D341Med (cell line): ENCODE measurements at places on chromosomes 12 and 14.
A peak's percentile ranks its signal among the peaks of the same experiment; 100 is the strongest.

- peak; percentile 81 for DNase-seq
Measured at GRCh38 chr14:76919431-76920330, 93.5 kb downstream of the LRRC74A start.

- peak; percentile 69 for DNase-seq
Measured at GRCh38 chr14:104135121-104135903, 3.1 kb upstream of the KIF26A start.

DNA sequence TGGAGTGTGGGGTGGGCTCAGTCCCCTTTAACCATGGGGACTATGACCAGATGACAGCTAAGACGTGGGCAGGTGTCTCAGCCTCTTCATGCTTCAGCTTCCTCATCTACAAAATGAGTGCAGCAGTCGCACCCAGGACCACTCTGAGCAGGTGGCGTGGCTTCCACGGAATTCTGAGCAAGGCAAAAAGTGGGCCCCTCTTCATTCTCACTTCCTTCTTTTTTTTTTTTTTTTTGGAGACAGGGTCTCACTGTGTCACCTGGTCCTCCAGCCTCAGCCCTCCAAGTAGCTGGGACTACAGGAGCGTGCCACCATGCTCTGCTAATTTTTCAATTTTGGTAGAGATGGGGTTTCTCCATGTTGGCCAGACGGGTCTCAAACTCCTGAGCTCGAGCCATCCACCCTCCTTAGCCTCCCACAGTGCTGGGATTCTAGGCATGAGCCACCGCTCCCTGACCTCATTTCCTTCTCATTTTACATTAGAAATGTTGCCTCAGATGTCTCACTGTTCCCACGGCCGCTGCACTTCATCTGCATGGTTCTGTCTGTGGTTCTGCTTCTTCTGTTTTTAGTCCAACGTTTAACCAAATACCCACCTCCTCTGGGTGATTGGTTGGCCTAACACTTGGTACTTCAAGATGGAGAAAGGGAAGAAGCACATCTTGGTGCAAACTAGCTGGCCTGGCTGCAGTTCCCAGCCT, 41.3 kb upstream of the BCL7A start:
- DNase-seq: no peak

DNA sequence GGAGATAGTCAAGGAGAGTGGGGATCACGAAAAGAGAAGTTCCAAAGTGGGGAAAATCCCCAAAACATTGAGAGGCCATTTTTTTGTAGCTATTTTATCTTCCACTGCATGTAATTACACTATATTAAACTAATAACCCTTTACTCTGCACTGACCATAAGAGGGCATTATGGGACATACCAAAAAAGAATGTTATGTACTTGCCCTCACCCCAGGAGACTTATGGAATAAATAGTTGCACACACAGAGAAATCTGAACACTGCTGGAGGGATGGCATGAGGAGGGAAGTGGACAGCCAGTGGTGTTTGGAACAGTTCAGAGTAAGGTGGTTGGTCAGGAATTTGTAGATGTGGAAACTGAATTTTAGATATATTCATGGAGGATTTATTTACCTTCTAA, 422.9 kb downstream of the SNAPC1 start:
- DNase-seq: no peak

- DNase-seq: no peak
Measured at GRCh38 chr12:8985213-8985754, 4.1 kb upstream of the KLRG1 start.

DNA sequence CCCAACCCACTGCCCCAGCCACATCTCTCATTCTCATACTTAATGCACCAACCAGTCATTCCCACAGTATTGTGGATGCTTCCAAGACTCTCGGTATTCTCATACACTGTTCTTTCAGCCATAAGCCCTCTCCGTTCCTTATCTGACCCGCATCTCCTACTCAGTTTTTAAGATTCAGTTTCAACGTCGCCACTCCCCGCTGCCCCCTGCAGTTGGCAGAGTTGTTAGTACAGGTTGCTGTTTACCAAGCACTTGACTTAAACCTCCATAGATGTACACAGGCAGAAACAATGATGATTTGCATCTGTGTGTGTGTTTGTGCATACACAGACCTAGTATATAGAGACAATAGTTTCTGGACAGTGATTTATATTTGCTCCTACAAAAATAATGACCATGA, 40.2 kb downstream of the PAH start:
- DNase-seq: no peak

GRCh38 chr12:92398565-92399309, 253.1 kb upstream of the BTG1 start:
- DNase-seq: no peak

GRCh38 chr12:108234158-108234557, 105.0 kb downstream of the CMKLR1 start:
- DNase-seq: peak; percentile 46

- peak; percentile 61 for DNase-seq
Measured at GRCh38 chr12:108337235-108338223, 1.6 kb downstream of the CMKLR1 start.

GRCh38 chr14:35533357-35534207, at the start of gene INSM2:
INSM2 (plus strand) TSS chr14:35534164; CDS start chr14:35534253, 89 bp downstream.
- DNase-seq: peak; percentile 96

GRCh38 chr12:28550757-28551704, 360.8 kb downstream of the CCDC91 start:
- DNase-seq: no peak

GRCh38 chr14:34465069-34465859, 3.2 kb upstream of the SPTSSA start:
- no peak for DNase-seq

GRCh38 chr12:25207411-25207810, 12.4 kb downstream of the ETFRF1 start:
- DNase-seq: no peak

DNA sequence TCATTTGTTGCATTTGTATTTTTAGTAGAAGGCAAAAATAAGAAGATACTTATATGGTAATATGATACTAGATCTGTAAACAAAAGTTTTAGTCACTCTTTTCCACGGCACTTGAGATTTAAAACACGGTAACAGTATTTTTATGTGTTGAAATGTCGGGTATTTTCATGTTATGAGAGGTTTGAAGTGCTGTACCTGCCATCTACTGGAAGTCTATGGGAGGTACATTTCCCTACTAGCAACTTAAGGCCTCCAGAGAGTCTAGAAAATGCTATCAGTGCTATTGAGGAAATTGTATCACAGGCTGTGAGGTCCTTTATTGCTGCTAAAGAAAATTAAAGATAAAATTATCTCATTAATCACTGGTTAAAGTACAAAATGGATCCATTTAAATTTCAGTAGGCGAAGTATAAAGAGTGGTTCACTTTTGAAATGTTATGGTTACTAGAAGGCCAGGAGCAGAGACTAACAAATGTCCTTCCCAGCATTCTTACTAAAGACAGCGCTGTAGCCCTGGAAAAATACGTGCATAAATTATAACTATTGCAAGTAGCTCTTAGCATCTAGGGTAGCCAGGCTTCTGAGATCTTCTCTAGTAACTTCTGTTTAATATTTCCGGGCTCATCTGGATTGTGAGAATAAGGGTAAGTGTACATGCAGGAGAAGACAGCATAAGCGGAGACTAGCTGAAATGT, 77.6 kb upstream of the PRKD1 start:
- peak; percentile 33 for DNase-seq

- DNase-seq: no peak
Measured at GRCh38 chr12:132279930-132280329, 49.5 kb downstream of the GALNT9 start.

GRCh38 chr12:32102234-32102633, 4.4 kb upstream of the BICD1 start:
- no peak for DNase-seq

- DNase-seq: peak; percentile 64
Measured at GRCh38 chr14:94935706-94936300, 165.9 kb upstream of the GSC start.

- no peak for DNase-seq
Measured at GRCh38 chr12:19647806-19648556, 208.7 kb downstream of the AEBP2 start.

GRCh38 chr14:29264865-29265264, 498.3 kb downstream of the FOXG1 start:
- no peak for DNase-seq

- DNase-seq: no peak
Measured at GRCh38 chr12:131561051-131561450, 149.8 kb upstream of the SFSWAP start.

- DNase-seq: no peak
Measured at GRCh38 chr12:117743761-117744160, 225.0 kb downstream of the KSR2 start.

GRCh38 chr14:101507836-101508150, 53.5 kb upstream of the DIO3 start:
- no peak for DNase-seq

DNA sequence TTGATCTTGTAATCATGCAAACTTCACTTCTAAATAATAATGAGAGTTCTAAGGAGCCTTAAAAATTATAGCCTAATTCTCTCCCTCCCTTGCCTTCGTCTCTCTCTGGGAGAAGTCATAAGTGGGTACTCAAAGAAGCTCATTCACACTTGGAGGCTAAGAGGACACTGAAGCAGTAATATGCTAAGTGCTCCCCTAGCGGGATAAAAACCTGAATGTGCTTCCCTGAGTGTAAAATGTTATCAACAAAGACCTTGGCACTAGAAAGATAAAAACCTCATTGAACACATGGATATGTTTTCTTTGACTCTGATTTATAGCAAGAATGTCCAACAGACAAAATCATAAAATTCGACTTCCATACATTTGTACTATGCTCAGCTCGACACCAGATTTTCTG, 337.9 kb upstream of the NOVA1 start:
- no peak for DNase-seq

DNA sequence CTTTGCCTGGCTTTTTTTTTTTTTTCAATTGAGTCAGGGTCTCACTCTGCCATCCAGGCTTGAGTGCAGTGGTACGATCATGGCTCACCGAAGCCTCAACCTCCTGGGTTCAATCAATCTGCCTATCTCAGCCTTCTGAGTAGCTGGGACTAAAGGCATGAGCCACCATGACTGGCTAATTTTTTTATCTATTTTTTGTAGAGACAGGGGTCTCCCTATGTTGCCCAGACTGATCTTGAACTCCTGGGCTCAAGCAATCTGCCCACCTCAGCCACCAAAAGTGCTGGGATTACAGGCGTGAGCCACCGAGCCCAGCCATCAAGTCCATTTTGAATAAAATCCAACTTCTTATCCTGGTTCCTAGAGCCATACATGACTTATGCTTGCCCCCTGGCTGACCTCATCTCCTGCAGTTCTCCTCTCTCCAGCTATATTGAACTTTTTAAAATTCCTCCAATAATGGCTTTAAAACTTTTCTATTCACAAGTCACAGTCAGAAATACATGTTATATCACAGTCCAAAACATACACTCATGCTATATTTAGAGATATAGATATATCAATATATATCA, 10.4 kb upstream of the RND1 start:
- no peak for DNase-seq

DNA sequence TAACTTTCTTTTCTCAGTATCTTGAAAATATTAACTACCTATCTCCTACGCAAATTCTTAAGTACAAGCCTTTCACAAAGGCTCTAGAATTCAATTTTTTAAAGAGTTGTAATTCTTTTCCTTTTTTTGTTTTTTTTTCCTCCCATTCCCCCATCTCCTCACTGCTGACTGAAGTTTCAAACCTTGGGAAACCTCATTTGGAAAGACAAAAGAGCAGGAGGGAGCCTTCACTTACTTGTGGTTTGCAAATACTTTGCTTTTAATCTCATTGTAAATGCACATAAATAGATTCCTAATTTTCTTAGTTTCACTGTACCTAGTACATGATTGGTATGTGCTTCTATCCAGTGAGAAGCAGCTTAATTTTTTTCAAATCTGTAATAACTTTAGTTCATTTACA, 15.8 kb upstream of the PTGDR start:
- no peak for DNase-seq

GRCh38 chr12:12720672-12721161, 3.5 kb downstream of the CDKN1B start:
- DNase-seq: no peak

DNA sequence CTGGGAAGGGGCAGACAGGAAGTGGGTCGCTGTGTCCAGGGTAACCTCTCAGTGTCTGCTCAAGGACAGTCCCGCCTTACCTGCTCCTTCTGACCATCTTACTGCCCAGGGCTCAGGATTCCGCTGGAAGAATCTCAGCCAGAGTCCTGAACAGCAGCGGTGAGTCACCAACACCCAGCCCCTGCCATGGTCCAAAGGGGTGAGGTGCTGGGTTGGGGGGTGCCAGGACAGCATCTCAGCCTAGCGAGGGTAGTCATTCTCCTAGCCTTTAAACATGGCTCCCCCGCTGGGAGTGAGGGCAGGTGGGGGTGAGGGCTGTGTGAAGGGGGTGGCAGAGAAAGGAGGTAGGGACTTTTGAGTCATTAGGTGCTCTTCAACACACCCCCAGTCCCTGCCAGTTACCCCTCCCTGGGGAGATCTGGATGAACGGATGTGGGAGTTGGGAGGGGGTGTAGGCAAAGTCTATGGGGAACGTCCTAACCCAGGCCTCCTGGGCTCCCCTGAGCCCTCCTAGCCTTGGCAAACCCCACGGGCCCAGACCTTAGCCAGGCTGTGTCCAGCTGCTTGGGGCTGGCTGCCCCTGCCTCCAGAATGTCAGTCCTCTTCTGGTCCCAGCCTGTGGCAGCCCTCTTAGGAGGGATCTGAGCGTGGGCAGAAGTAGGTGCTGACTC, 2.5 kb downstream of the TAMALIN start:
- no peak for DNase-seq

- no peak for DNase-seq
Measured at GRCh38 chr12:19539071-19539470, 99.8 kb downstream of the AEBP2 start.

- DNase-seq: no peak
Measured at GRCh38 chr14:23931721-23932289, 21.8 kb upstream of the DHRS4 start.

DNA sequence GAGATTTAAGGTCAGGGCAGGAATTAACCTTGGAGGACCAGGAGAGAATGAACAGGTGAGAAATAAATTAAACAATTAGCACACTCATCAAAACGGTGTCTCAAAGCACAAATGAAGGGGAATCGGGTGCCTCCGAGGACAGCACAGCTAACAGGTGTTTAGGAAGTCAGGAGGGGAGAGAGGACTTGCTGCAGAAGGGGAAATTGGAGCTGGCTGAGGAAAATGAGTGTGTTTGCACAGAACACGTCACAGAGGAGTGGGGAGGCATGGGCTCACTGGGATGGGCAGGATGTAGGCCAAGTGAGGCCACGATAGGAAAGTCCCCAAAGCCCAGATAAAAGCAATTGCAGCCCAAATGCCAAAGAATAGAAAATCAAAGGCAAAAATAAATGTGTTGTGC, 121.7 kb downstream of the ZNF664 start:
- no peak for DNase-seq

GRCh38 chr14:72000907-72001306, 68.7 kb downstream of the RGS6 start:
- no peak for DNase-seq
